ENCODE measurements at places on chromosomes 13 and 19.

- DNase-seq = peak; percentile 61
Measured at GRCh38 chr13:44191504-44192171, 182.0 kb upstream of the SERP2 start.

DNA sequence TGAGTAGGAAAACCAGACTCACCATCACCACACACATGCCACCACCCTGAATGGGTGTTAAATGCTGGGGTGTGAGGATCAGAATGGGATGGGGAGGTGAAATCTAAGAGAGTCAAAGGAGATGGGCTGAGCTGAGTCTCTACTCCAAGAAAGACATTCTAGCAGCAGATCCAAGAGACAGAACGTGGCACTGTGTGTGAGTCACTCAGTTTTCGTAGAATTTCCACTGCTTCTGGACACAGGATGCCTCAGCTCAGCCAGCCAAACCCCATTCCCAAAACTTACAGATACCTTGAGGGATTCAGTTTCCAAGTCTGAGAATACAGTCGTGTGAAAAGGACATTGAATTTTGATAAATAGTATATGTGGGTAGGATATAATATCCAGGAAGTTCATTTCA is 7.3 kb upstream of the CYP2A7 start:
- no peak for DNase-seq

- no peak for DNase-seq
Measured at GRCh38 chr13:57799624-57800023, 168.1 kb downstream of the PCDH17 start.

DNA sequence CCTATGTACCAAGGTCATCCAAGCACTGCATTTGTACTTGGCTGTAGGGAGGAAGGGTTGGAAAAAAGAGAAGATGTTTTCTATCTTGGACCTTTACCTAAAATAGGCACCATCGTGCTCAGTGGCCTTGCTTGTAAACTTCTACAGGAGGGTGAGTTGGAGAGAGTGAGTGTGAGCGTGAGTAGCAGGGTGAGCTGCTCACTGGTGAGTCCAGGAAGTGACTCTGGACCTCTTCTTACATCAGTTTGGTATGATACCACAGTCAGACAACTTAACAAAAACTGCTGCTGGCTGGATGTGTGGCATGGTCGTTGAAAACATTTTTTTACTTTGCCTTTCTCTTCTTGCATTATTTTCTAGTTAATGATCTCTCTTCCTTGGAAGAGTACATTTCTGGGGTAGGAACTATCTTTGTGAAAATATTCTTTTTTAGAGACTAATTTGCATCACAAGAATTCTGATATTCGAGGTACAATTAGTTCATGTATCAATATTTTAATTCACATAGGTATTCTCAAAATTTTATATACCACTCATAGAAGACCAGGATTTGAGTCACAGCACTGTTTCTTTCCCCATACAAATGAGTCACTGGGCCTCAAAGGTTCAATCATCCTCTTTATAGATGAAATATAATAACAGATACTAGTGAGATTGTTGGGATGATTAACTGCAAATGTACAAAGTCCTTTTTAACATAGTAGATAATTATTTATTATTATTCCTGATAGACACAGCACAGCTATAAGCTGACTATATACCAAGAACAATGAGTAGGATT is 651 bp downstream of the SERPINE3 start:
- no peak for DNase-seq

GRCh38 chr19:51690454-51691073 is 2.6 kb upstream of the SPACA6 start:
- peak; percentile 59 for DNase-seq

GRCh38 chr19:28864577-28865042 is 348.3 kb downstream of the UQCRFS1 start:
- no peak for DNase-seq

DNA sequence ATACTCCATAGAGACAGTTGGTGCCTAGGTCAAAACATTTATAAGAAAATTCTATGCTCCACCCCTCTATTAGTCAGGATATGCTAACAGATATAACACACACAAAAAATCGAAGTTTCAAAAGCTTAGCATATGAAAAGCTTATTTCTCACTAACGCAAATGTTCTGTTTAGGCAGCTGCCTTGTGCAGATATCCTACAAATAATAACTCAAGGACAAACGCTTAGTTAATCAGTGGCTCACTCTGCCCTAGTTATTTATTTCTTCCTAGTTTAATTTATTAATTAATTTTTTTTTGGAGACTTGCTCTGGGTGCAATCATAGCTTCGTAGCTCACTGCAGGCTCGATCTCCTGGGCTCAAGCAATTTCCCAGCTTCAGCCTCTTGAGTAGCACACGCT is 259.7 kb upstream of the GPC6 start:
- no peak for DNase-seq

- no peak for DNase-seq
Measured at GRCh38 chr13:113059891-113060290, 45.7 kb upstream of the F7 start.

- no peak for DNase-seq
Measured at GRCh38 chr19:18856385-18857126, 24.8 kb downstream of the UPF1 start.

- DNase-seq = no peak
Measured at GRCh38 chr13:22589880-22590279, 590.9 kb upstream of the SGCG start.

Measured in germinal center (tissue), 1 donor.